Fibroblast of skin of left quadriceps (primary cell): ENCODE measurements at places on chromosomes 1 and 21.
A peak's percentile ranks its signal among the peaks of the same experiment; 100 is the strongest.

- no peak for DNase-seq
Observed at GRCh38 chr1:222107975-222108374, 366.1 kb upstream of the DUSP10 start.

GRCh38 chr21:10627316-10627863, 106.0 kb downstream of the TPTE start:
- DNase-seq, result no peak

GRCh38 chr1:209629621-209630382, 22.4 kb downstream of the LAMB3 start:
- no peak for DNase-seq

- no peak for DNase-seq
Observed at GRCh38 chr1:229013981-229014380, 256.9 kb upstream of the RAB4A start.

- DNase-seq, result no peak
Observed at GRCh38 chr1:9135073-9135836, 6.4 kb upstream of the GPR157 start.

DNA sequence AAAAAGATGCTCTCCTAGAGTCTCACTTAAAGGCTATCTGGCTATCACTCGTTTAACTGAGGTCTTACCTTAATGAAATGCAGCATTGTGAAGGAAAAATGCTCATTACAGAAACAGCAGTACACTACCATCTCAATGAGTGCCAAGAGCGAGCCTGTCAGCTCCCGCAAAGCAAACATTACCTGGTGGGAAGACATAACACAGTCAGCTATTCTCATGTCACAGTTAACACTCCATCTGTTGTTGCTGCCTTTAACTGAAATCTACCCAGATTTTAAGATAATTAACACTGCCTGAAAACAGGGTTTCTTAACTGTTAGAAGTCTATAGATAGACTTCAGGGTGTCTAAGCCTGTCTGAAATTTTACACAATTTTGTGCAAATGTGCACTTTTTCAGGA, 39.1 kb downstream of the PCSK9 start:
- DNase-seq, result no peak

GRCh38 chr1:159756397-159756796, 24.4 kb upstream of the DUSP23 start:
- no peak for DNase-seq

DNA sequence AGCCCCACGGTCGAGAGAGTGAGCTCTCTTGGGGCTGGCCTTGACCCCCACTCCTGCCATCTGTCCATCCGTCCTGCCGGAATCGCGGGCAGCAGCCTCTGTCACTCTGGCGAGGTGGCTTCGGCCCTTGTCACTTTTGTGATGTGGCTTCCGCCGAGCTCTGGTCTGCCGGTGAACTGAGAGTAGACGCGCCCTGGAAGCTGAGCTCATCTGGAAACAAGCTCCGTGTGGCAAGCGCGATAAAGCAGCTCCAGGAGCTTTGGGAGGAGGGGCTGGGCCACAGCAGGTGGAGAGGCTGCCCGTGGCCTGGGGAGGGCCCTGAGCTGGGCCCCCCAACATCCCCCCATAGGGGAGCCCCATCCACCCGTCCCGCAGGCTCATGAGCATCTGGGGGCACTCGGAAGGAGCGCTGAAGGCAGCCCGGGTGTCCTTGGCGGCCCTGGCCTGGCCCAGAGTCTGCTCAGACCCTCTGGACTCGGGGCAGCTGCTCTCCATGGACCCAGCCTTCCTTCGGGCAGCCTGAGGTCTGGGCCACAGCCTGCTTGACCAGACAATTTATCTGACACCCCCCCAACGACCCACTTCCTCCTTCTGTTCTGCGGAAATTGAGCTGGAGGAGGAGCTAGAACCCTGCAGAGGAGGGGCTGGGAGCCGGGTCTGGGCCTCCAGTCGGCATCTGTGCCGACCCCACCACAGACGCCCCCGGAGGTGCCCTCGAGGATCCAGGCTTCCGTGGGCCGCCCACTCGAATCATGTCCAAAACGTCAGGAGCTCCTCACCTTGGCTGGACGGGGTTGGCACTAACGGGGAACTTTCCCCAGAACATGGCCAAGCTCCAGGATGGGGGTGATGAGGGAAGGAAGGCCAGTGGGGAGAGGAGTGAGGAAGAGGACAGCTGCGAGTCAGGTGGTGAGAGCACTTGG, 59.1 kb downstream of the SLC19A1 start:
- DNase-seq, result no peak

DNA sequence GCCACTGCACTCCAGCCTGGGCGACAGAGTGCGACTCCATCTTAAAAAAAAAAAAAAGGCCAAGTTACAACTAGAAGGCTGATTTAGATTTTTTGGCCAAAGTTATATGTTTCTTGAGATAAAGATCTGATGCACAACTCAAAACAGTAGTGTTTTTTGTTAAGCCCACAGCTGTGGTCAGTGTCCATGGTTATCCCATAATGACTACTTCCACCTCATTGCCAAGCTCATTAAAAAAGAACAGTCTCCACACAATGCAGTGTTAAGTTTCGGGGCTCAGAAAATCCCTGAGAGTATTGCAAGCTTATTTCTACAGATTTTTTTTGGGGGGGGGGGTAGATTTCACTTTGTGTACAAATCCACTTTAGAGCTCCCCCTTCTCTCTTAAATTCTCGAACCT, 120.5 kb downstream of the RUNX1 start:
- no peak for DNase-seq

DNA sequence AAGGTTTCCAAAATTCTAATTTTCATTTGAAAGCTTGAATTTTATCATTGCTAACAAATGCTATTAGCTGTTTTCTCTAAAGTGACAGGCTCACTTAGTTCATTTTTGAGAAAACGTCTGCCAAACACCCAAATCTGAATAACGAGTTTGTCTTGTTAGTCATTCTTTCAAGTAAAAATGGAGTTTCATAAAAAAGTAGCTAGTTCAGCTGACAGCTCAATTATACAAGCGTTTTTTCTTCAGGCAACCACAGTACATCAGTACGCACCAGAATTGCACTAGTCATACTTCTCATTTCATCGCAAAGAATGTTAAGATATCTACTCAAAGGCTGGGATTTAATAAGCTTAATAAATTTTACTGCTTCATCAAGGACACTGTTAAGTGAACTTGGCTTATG, 72.3 kb upstream of the SLFNL1 start:
- DNase-seq, result no peak

DNA sequence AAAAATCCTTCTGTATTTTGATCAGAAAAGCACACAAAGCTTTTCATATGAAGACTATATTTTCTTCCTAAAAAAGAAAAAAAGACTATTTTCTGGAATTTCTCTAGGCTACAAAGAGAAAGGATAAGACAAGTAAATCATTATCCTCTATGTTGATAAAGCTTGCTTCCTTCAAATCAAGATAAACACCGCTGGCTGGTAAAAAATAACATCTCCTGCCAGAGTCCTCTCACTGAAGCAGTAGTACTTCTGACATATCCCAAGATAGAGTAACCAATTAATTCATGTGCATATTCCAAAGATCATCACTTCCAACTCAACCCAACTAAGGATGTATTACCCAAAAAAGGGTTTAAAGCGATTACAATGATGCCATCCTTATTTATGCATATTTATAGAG, 34.3 kb downstream of the DENND1B start:
- no peak for DNase-seq

DNA sequence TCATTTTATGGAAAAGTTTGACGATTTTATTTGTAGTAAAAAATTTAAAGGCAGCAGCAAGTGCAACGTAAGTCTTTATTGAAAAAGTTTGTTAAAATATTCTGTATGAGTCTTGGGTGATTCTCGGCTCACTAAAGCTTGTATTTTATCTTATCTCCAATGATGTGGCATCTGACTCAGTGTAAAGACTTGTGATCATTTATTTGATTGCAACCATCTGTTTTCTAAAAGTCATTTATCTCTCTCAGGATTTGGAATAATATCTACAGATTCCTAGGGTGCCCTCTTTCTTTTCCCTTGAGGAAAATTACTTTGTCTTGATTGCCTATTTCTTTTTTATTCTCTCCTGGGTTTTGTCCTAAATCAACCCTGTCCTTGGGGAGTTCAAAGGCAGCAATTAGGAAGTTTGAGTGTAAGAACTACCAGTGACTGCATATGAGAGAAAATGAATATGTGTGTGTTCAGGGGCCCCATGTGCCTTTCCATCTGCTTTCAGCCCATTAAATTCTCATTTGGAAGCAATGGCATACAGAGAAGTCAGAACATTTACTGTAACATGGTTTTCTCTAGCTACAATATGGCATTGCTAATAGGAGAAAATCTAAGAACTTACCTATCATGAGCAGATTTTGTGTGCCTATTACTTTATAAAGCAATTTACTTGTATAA, 575.0 kb upstream of the CHRM3 start:
- no peak for DNase-seq

DNA sequence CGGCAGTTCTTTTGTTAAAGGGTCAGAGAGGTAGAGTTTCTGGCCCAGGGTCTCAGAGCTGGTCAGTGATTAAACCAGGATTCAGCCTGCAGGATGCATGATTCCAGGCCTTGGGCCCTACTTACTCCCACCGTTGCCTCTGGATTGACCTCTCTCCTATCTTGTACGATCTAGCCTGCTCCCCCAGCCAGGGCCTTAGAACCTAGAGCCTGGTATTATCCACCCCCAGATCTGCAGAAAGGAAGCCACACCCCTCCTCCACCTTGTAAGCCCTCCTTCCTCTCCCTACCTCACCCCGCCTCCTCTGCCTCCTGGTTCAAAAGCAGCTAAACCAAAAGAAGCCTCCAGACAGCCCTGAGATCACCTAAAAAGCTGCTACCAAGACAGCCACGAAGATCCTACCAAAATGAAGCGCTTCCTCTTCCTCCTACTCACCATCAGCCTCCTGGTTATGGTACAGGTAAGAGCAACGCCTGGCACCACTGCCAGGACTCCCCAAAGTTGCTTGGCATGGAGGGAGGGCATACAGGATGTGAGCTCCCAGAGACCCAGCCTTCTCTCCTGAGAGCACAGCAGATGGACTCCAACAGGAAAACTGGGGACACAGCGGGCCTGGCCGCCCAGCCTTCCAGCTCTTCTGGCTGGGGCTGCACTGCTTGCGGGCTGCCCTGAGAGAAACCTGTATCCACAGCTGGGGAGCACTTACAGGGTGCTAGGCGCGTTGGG, at the start of gene CD52:
CD52 (plus strand) TSS at position 347 of the 726 bp plus-strand sequence; CDS start at position 407, 60 bp downstream.
- no peak for DNase-seq

- DNase-seq, result peak; percentile 20
Observed at GRCh38 chr21:23686737-23687523, 1920.4 kb downstream of the MRPL39 start.

GRCh38 chr1:116302281-116302680, 70.8 kb upstream of the ATP1A1 start:
- no peak for DNase-seq

DNA sequence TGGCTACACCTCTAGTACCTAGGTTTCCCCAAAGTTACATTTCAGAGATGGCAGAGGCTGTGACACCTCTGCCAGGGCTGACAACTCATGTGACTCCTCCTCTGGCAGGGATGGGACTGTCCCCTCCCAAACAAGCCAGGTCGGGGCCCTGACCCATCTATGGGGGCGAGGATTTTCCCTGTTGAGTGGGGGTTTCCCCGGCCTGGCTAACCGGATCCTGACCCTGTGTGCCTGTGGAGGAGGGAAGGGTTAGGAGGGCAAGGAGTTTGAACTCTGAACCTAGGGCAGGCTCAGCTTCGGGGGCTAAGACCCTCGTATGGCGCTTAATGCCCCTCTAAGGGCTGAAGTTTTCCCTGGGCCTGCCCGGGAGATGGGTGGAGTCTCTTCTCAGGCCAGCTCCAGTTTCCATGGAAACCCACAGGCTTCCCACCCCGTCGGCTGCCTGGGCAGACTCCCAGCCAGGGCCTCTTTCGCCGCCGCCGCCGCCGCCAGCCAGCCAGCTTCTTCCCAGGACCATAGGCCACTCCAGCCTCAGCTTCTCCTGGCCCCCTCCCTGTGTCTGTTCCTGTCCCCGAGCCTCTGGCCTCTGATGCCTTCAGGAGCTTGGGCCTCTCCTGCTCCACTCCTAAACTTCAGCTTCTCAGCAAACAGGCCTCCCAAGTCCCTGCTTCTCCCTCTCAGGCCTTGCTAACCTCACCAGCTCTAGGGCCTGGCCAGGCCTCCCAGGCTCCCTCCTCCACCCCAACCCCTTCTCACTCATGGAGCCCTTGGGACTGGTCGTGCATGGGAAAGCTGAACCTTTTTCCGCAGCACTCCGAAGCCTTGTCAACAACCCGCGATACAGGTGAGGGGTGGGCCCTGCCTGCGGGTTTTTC, at the start of gene BTBD19:
BTBD19 (plus strand) TSS at position 461 of the 875 bp plus-strand sequence; CDS start at position 759, 298 bp downstream.
- DNase-seq, result peak; percentile 69

GRCh38 chr21:41768437-41769042, 1.7 kb upstream of the RIPK4 start:
- peak; percentile 51 for DNase-seq

- DNase-seq, result no peak
Observed at GRCh38 chr1:200242110-200243041, 167.5 kb downstream of the ZNF281 start.

DNA sequence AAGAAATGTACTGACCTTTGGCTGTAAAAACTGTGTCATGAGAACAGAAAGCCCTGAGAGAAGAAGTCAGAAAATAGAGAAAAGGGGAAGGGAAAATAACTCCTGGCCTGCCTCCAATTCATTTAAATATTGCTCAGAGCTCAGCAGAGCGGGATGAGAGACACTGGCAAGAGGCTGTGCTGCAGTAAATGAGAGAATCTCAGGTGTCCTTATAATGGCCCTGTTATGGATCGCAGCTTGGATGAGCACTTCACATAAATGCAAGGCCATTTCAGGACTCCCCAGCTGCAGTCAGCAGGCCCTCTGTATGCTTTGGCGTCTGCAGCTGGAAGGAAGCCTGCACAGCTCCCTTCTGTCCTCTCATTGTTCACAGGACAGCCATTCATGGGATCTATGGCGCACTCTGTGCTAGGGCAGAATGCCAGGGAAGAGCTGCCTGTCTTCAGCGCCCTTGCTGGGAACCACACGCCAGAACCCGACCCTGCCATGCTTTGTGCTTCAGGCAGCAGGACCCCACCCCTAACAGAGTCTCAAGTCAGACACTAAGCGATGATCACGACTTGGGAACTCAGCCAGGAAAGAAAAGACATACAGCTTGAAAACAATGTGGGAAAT, 20.7 kb upstream of the ABCB10 start:
- no peak for DNase-seq

DNA sequence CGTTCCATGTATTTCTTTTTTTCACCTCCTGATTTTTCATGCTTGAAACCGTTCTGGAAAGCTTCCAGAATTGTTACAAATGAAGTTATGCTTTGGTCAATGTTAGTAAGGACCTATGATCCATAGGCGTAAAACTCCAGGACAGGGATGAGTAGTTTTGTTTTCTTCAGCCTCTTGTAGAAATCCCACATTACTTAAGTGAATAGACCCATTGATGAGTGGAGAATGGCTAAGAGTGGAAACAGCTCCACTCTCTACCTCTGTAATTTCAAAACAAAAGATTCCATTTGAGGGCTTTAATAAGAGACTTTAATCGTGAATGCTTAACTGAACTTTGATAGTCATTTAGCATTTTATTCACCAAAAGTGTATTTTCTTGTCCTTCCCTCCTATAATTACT, 3.0 kb upstream of the TGFB2 start:
- DNase-seq, result no peak
